ENCODE measurements at places on chromosomes 11 and 22. TPM values are rescaled to one million over a fixed set of nuclear protein-coding genes. Genes with fewer than 3 reads are reported as not detected.
A peak's percentile ranks its signal among the peaks of the same experiment; 100 is the strongest.

CHRM4 gene
- polyA plus RNA-seq: not detected

FAT3 gene
- polyA plus RNA-seq: 5.0 TPM

GRCh38 chr22:46744581-46744980 lies 6.5 kb upstream of the CERK start:
- DNase-seq: no peak

- peak; percentile 73 for DNase-seq
Measured at GRCh38 chr11:44112091-44112821, 16.8 kb downstream of the EXT2 start.

CELSR1 gene
- 6.3 TPM for polyA plus RNA-seq

- no peak for DNase-seq
Measured at GRCh38 chr11:46202696-46203391, 74.6 kb upstream of the CREB3L1 start.

ZNF215 gene
- 1.2 TPM for polyA plus RNA-seq

DNA sequence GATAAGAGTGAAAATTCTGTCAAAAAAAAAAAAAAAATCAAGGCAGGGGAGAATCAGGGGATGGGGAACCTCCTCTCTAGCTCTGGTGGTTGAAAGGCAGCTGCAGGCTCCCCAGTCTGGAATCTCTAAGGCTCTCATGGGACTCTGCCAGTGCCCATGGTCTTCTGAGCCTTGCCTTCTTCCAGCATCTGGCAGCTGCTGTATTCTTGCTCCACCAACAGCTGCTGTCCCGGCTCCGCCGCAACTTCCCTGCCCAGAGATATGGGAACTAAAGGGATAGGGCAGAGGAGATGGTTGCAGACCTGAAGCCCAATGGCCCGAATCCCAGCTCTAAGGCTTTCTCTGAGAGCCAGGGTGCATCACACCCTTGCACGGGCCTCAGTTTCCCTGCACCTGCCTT lies 49.5 kb upstream of the PHF21B start:
- no peak for DNase-seq

FAM180B gene
- not detected for polyA plus RNA-seq

- peak; percentile 12 for DNase-seq
Measured at GRCh38 chr11:16737818-16738192, 642 bp upstream of the C11orf58 start.

ISX gene
- polyA plus RNA-seq: not detected

DNA sequence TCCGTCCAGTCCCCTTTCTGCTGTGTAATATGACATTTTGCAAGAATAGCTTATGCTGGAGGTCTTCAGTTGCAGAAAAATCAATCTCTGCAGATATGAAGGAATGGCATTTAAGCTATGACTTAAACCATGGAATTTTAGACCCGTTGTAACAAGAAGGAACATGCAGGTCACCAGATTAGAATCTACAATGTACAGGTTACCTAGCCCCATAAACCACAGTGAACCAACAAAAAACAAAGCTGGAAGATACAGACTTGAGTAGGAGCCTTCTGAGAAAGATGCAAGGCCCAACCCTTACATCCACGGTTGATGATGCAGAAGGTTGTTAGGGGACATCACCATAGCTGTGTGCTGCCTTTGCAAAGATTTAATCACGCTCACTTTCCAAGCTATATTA lies 132.5 kb downstream of the WT1 start:
- DNase-seq: no peak

GRCh38 chr22:36206255-36206654 lies 4.6 kb upstream of the APOL4 start:
- DNase-seq: no peak

DNA sequence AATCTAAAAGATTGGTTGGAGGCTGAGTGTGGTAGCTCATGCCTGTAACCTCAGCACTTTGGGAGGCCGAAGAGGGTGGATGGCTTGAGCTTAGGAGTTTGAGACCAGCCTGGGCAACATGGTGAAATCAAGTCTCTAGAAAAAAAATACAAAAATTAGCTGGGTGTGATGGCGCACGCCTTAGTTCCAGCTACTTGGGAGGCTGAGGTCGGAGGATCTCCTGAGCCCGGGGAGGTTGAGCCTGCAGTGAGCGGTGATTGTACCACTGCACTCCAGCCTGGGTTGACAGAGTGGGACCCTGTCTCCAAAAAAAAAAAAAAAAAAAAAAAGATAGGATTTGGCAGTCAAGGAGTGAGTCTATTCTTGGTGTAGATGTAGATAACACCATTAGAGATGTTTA lies 10.6 kb downstream of the FOLR1 start:
- no peak for DNase-seq

- DNase-seq: peak; percentile 1
Measured at GRCh38 chr11:31645747-31646146, 136.2 kb downstream of the ELP4 start.

DNA sequence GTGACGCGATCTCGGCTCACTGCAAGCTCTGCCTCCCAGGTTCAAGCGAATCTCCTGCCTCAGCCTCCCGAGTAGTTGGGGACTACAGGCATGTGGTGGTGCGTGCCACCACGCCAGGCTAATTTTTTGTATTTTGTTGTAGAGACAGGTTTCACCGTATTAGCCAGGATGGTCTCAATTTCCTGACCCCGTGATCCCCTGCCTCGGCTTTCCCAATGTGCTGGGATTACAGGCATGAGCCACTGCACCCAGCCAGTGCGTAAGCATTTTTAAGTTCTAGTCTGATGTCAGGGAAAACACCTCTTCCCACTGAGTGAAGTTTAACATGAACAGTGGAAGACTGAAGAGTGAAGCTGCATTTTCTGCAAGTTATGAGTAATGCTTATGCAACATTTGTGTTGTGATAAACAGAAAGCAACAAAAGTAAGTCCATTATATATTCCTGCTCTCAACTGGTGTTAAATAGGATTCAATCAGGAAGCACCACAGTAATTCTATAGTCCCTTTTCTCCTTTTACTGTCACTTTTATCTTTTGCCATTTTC lies 1219.8 kb upstream of the RAG2 start:
- no peak for DNase-seq

GRCh38 chr11:1899686-1900085 lies 8.0 kb upstream of the PRR33 start:
- DNase-seq: no peak

- no peak for DNase-seq
Measured at GRCh38 chr22:39999144-39999757, 4.5 kb downstream of the FAM83F start.

- DNase-seq: no peak
Measured at GRCh38 chr11:86606270-86606835, 66.1 kb downstream of the ME3 start.

DNA sequence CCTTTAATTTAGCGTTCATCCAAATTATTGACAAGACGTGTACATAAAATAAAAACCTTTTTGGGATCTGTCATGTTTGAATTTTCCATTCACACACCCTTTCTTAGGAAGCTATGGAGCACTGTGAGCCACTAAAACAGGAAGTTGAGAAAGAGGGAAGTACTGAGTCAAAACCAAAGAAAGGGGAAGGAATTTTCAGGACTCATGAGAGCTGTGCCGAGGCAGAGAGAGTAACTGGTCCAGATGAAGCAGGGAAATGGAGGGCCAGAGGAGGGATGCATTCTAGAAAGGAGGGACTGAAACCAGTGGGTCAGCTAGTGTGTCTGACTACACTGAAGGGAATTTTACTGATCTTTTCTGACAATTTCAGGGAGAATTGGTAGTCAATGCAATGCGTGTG lies 24.9 kb downstream of the APLP2 start:
- no peak for DNase-seq

DNA sequence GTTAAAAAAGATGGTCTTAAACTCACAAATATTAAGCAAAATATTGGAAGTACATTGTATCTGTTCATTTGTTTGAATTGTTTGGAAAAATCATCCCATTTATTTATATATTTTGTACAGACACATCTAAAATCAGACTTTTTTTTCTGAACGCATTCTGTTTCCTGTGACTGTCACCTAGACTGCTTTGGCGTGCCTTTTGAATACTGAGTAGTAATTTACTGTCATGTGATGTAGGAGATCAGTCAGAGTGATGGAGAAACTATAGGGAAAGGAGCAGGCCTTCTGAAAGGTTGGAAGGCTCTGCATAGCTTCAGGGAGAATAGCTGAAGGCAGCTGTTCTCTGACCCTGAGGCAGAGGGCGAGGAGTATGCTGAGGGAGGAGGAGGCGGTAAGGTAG lies 452.0 kb upstream of the ARHGAP42 start:
- DNase-seq: no peak

- DNase-seq: no peak
Measured at GRCh38 chr11:115316696-115317095, 187.5 kb downstream of the CADM1 start.

C11orf71 gene
- polyA plus RNA-seq: not detected

DNA sequence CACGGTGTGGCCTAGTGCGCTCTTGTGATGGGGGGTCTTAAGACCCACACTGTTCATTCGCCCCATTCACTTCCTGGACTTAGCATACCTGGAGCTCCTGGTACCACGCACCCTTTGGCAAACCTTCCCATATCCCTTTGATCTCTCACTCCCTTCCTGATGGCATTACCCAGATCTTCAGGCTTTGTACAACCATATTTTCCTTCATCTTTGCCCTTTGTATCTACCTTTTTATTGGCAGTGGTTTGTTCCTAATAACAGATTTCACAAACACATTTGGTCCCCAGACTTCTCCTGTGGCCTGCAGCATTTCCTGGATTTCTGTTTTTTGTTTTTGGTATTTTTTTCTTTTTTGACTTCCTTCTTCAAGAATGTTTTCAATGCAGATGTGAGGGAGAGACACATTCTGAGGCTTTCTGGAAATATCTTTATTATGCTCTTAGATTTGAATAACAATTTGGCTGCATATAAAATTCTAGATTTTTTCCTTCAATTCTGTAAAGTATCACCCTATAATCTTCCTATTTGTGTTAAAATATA lies 16.1 kb upstream of the IFITM3 start:
- no peak for DNase-seq

MPZL3 gene
- 0.49 TPM for polyA plus RNA-seq

- DNase-seq: no peak
Measured at GRCh38 chr11:45994371-45995341, 72.2 kb downstream of the LARGE2 start.

GRCh38 chr11:86639137-86639536 lies 33.3 kb downstream of the ME3 start:
- no peak for DNase-seq

GRCh38 chr11:129610125-129610524 lies 205.5 kb upstream of the TMEM45B start:
- no peak for DNase-seq

DNA sequence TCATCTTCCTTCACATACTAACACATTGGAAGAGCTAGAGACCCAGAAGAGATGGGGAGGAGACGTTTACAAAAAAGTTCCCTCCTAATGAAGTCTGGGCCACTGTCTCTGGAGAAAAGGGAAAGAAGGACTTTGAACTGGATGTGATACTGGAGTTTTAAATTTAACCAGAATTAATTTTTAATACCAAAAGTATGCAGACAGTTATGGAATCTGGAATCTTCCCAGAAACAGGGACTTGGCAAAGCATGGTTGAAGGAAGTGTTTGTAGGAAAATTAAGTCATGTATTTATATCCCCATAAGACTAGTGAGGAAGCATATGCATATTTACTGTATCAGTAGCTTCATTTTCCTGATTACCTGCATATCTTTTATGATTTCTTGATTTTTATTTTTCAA lies 215.5 kb downstream of the TTC28 start:
- DNase-seq: peak; percentile 54

- DNase-seq: no peak
Measured at GRCh38 chr11:60477035-60477445, 15.5 kb upstream of the MS4A12 start.

- DNase-seq: no peak
Measured at GRCh38 chr11:46414879-46415278, 23.3 kb upstream of the CHRM4 start.

GRCh38 chr11:68792400-68792966 lies 41.2 kb upstream of the TESMIN start:
- no peak for DNase-seq

VSIG10L2 gene
- not detected for polyA plus RNA-seq

DNA sequence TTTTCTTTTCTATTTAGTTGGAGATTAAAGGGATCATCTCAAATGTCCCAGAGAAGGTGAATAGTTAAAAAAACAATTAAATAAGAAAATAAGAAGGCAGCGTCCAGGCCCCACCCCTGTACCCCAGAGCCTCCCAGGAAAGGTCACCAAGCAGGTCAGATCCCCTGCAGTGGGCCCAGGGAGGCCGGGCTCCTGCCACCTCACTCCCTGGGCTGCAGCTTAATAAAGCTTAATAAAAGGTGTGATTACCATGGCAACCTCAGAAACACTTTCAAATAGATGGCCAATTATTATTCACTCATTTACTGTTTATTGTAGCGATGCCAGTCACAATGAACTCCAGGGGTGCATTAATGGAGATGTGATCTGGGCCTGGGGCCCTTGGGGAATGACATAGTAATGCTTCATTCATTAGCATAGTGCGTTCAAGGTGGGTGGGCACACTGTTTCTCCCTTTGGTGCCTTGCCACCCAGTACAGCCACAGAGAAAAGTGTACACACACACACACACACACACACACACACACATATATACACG lies 386.2 kb downstream of the CADM1 start:
- DNase-seq: no peak

- DNase-seq: no peak
Measured at GRCh38 chr11:60457576-60457975, 1.9 kb downstream of the MS4A1 start.

DNA sequence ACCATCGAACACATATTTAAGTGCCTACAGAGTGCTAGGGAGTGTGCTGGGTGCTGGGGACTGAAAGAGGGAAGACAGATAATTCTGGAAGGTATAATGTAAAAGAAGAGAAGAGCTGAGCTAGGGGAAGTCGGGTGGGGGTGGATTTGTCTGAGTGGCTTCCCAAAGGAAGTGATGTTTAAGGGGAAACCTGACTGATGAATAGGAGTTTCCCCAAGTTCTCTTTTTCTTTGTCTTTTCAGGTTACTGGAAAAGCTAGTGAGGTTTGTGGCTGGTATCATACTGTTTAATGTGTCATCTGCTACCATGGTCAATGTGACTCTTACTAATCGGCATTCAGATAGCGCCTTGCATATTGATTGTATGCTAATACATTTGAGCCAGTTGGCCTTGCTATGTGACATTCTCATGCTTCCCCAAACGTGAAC lies 151.6 kb upstream of the MTMR2 start:
- no peak for DNase-seq

DNA sequence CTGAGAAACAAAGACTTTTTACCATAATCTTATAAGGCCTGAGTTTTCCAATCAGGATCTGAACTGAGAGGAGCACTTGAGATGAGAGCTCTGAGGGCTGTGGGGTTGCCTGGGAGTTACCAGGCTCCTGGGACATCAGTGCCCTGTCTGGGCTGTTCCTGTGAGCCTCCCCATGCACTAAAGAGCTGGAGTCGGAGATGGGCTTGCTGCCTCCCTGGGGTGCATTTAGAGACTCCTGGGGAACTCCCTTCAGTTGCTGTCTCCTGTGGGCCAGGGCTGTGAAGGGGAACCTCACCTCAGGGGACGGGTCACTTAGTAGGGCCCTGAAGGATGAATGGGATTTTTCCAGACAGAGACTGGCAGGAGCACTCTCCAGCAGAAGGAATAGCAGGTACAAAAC lies 33.3 kb downstream of the KCNC1 start:
- DNase-seq: no peak

GRCh38 chr22:46017166-46017565 lies 40.2 kb upstream of the WNT7B start:
- no peak for DNase-seq

GRCh38 chr11:14054116-14055107 lies 91.9 kb downstream of the SPON1 start:
- DNase-seq: no peak

All from muscle of arm (tissue), 14 donors.